ENCODE measurements at places on chromosomes 3 and 15.
A peak's percentile ranks its signal among the peaks of the same experiment; 100 is the strongest.

DNA sequence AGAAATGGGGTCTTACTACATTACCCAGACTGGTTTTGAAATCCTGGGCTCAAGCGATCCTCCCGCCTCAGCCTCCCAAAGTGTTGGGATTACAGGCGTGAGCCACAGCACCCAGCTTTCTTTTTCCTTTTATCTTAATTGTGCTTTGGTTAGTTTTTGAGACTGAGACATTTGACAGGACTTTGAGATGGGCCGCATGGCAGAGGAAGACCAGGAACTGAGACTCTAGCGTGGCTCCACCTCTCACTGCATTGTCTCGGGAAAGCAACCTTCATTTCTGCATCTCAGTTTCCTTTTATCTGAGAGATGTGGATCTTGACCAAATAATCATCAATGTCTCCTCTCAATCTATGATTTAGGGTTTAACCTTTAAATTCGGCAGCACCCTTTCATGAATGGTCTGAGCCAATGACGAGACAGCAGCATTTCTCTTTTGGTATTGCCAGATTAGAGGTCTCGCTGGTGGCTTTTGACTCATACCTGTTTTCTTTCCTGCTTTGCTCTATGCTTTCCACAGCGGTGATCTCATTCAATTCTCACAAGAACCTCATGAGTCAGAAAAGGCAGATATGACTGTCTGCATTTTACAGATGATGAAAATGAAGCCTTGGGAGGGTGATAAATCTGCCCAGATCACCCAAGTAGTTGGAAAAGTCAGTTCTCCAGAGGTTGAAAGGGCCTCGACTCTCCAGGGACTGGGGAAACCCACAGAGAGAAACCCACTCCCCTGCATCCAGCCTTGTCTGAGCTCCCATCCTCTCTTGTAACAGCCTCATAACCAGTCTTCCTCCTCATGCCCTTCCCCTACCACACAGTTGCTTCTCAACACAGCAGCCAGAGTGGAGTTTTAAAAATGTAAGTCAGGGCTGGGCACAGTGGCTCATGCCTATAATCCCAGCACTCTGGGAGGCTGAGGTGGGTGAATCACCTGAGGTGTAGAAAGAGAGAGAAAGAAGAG lies 84.8 kb upstream of the FOXB1 start:
- DNase-seq = no peak

DNA sequence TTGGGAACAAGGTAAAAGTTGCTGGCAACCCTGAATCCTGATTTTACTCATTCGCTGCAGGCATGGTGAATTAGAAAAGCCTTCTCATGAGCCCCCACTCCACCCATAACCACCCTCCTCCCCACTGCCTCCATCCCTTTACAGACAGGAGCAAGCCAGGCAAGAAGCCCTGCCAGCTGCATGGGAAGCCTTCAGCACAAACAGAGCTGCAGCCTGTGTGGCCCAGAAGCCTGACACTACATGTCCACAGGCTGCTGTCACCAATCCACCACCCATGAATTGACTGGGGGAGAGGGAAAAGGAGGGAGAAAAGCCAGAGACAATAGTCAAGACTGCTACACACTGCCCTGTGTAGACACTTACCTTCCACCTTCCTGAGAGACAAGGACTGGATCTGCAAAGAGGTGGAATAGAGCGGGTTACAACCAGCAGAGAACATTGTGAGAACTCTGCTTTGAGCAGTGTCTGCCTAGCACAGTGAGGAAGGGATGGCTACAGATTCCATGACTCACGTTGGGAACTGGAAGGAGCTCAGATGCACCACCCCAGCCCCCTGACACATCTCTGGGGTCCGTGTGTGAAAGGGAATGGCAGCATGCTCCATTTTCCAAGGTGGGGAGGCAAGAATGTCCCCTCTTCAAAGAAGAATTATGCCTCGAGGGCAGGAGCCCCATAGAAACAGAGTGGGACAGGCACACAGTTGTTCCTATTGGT lies 33.9 kb downstream of the DZIP1L start:
- no peak for DNase-seq

GRCh38 chr3:40593351-40593750 lies 68.6 kb downstream of the ZNF621 start:
- no peak for DNase-seq

- DNase-seq = no peak
These were observed 61.5 kb downstream of the IQSEC1 start for GRCh38 chr3:13011573-13012220.

- peak; percentile 51 for DNase-seq
These were observed 46.9 kb upstream of the NEDD4 start for GRCh38 chr15:56040081-56041035.

- DNase-seq = no peak
These were observed 6.7 kb downstream of the COLQ start for GRCh38 chr3:15514663-15515340.

DNA sequence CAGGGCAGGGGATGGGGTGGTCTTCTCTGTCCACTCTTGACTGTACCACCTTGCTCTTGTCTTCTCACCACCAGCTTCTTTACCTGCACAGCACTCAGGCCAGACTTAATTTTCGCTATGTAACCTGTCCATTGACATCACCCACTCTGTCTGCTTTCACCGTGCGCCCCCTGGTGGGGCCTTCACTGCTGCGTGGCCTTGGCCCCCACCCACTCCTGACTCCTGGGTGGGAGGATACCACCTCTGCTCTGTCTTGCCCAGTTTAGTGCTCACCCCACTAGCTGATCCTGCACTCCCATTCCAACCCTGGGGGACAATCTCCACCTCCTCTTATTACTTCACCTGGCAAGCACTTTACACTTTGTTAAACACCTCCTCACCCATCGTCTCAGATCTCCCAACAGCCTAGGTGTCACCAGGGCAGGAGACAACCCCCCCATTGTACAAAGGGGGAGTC lies 17.7 kb downstream of the PTH1R start:
- DNase-seq = peak; percentile 75

DNA sequence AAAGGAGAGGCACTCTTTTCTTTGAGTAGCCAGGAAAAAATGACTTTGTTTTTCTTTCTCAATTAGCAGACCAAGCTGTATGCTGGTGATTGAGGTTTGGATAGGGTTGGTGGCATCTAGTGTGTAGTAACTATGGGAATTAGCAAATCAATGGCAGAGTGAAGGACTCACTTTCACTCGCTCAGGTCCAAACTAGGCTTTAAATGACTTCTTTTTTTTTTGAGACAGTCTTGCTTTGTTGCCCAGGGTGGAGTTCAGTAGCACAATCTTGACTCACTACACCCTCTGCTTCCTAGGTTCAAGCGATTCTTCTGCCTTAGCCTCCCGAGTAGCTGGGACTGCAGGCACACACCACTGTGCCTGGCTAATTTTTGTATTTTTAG lies 35.9 kb downstream of the PRKCI start:
- no peak for DNase-seq

DNA sequence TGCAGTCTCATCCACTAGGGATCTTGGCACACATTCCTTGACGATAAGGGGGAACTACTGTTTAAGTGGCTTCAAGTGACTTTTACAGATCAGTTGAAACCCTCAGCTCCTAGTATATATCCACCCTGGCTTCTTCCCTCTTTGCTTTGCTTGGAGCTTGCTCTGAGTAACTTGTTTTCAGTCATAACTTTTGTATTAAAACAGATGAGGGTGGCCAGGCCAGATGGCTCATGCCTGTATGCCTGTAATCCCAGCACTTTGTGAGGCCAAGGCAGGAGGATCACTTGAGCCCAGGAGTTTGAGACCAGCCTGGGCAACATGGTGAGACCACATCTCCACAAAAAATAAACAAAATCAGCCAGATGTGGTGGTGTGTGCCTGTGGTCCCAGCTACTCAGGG lies 42.4 kb downstream of the EOMES start:
- DNase-seq = no peak

DNA sequence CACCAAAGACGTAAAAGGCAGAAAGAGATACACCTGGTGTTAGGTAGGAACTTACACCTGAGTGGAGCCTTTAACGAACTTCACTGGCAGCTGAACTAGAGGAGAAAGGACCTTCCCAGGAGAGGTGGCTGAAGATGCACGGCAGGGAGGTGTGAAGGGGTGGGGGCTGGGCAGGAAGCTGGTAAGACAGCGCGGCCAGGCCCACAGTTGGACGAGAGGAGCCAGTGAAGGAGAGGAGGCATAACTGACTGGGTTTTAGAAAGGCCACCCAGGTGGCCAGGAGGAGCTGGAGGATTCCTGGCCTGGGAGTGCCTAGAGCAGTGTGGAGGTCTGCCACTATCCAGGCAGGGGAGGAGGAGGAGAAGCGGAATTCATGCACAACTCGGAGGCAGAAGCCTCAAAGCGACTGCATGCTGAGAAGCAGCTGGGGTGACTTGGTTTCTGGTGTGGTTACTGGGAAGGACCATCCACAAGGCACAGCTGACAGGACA lies 51.9 kb downstream of the SLC41A3 start:
- DNase-seq = no peak

DNA sequence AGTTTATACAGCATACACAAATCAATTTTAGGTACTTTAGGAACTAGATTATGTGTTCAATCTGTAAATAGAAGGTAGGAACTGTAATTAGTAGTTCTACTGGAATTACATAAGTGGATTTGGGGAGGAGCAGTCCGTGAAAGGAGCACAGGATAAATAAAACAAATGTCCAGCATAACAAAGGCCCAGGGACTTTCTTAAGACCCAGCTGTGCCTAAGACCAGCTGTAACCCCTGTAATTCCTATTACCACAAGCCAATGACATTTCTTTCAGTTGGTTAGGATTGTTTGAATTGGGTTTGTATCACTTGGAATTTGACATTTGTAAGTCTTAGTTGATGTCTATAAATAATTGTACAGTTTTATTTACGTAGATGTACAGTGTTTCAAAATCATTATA lies 4.8 kb upstream of the ZBTB20 start:
- DNase-seq = no peak

- no peak for DNase-seq
These were observed 48.0 kb downstream of the CGGBP1 start for GRCh38 chr3:88010810-88011209.

DNA sequence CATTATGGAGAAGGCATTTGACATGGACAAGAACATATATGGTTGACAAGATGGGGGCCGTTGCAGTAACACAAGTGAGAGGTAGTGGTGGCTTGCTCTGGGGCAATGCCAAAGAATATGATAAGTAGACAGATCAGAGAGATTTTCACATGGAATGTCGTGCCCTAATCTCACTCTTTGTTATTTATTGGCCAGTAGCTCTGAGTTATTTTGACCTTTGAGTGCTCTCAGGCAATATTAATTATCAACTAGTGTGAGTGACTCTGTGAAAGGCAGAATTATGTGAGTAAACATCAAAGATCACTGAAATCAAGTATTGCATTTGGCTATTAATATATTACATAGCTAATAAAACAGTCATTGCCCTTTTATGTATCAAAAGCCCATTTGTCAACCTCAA lies 164.9 kb upstream of the ADAMTS9 start:
- no peak for DNase-seq

GRCh38 chr3:127544192-127544802 lies 46.2 kb downstream of the TPRA1 start:
- peak; percentile 68 for DNase-seq

- peak; percentile 76 for DNase-seq
These were observed 60.1 kb downstream of the MGLL start for GRCh38 chr3:127762077-127762786.

Measured in heart right ventricle (tissue), 16 donors.